ENCODE measurements at places on chromosomes 4 and X.

DNA sequence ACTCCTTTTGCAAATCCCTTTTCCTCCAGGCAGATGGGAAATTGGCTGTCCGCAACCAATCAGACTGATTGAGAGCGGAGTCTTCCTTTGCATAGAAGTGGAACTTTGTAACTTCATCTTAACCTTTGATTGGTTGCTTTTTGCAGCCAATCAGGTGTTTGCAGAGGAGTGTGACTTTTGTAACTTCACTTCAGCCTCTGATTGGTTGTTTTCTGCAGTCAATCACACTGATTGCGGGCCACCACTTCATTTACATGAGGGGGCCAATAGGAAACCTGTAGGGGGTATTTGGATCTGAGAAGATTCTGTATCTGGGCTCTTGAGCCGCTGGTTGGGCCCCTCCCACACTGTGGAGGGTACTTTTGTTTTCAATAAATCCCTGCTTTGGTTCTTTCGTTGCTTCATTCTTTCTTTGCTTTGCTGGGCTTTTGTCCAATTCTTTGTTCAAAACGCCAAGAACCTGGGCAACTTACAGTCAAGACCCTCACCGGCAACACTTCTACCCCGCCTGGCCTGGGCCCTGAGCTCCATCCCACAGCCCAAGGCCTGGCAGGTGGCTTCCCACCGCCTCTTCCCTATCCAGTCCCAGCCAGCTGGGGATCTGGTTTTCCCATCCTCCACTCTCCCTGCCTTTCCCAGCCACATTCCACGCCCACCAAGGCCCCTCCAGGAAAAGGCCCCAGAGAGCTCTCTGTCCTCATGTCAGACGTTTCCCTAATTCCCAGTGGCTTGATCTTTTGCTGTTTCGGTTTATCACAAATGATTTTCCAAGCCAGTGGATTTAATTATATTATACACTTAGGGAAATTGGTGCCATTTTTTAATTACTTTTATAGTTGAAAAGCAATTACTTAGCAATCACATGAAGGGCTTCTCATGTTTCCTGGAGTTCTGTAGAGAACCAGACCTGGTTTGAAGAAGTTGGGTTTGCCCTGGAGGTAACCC lies 110.2 kb upstream of the STX18 start:
- no peak for DNase-seq

- DNase-seq, result no peak
Observed at GRCh38 chr4:189600718-189601435, 339.8 kb upstream of the FRG1 start.

GRCh38 chr4:185955826-185956543 lies 113.0 kb upstream of the TLR3 start:
- no peak for DNase-seq

DNA sequence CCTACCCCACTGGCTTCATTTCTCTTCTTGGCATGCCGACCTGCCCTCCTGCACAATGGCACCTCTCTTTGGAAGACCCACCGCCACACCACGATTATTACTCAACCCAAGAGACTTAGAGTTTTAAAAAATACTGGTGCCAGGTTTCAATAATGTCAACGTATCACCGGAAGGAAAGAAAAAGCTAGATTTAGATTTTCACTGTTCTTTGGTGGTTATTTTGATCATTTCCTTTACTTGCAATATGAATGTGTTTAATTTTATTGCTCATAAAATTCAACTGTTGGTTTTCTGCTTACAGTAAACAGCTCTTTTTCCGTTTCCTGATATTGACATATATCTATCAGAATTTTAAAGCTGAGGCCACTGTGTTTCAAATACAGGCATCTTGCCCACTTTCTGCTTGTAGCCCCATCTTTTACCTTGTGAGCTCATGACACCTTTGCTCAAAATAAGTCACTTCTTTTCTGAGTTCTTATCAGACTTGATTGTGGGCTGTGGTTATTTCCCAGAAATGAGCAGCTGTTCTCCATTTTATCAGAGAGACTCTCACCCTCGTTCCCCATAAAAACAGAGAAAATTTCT lies 439.1 kb downstream of the INPP4B start:
- no peak for DNase-seq

- no peak for DNase-seq
Observed at GRCh38 chrX:68714856-68715255, 67.4 kb downstream of the STARD8 start.

DNA sequence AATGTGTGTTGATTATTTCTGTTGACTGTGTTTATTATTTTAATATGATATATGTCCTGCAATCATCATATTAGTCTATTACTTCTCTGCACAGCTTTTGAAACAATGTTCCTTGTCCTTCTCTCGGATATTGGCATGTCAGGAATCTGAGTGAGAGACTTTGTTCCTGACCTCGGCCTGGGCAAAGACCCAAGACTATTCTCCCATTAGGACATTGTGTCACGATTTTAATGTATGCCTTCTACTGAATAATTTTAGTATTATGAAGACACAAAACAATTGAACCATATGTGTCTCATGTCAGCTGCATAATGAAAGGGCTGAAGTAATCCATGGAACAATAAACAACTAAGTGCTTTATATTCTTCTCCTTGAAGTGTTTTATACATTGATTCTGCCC lies 580.8 kb upstream of the TENM3 start:
- DNase-seq, result no peak

- no peak for DNase-seq
Observed at GRCh38 chrX:153877571-153878261, 8.3 kb downstream of the L1CAM start.

GRCh38 chr4:110032603-110033002 lies 119.9 kb downstream of the EGF start:
- DNase-seq, result no peak

DNA sequence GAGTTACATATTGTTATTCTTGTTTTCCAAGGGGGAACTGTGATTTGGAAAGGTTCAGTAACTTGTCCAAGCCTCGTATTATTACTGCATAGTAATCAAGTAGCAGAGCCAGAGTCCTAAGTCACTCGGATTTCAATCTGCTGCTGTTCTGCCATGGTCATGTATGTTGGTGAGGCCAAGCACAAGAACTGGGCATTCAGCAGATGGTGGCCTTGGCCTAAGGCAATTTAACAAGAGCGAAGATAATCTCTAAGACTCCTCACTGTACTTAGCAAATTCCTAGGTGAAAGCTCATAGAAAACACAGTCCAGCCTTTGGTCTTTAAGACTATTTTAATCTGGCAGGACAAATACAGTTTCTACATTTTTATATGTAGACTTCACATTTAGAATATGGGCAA lies 64.8 kb downstream of the NDST3 start:
- no peak for DNase-seq

DNA sequence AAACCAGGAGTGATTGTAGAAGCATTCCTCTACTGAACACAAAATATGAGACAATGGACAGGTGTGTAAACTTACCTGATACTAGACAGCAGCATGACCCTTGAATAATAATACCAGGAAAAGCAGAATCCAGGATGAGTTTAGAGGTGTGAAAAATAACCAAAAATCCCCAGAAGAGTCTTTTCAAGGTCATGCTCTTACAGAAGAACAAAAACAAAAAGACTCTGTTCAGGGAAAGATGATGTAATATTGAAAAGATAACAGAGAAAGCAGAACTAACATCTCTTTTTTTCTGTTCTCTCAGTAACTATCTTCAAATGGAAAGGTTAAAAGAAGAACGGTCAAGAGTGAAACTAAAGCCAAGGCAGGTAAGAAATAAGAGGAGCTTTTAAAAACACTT lies 14.0 kb upstream of the ARHGAP10 start:
- DNase-seq, result no peak

DNA sequence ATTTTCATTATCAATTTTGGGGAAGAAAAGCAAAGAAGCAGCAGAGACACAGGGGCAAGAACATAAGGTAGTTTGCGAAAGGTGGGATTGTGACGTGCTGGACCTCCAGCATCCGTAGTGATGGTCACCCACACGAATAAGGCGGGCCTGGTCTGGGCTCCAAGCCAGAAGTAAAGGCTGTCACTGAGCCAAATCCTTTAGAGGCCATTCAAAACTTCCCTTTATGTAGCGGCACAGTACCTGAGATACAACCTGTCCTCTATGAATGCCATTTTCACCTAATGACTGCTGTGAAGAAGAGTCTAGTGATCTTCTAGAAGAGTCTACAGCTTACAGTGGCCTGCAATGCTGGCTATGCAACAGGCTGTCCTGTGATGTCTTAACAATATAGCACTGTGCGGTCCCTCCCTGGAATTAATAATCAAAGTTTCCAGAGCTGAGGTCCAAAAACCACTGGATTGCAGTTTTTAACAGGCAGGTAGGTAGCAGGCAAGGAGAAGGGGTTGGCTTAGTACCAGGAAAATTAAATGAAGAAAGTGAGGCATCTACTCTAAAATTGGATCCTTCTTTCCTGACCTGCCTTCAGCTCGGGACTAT lies 56.2 kb downstream of the TRIML1 start:
- no peak for DNase-seq

DNA sequence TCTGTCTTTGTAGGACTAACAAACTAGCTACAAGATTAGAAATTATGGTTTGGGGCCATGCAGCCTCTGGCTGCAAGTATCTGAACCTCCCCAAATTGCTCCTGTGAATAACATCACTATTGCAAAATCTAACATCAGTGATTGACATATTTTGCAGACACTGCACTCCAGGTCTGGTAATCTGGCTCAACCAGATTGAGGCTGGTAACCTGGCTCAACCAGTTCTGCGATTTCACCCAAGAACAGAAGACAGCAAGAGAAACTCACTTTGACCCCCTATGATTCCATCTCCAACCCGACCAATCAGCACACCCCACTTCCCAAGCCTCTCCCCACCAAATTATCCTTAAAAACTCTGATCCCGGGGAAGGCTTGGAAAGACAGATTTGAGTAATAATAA lies 20.9 kb downstream of the SPIN3 start:
- DNase-seq, result no peak

DNA sequence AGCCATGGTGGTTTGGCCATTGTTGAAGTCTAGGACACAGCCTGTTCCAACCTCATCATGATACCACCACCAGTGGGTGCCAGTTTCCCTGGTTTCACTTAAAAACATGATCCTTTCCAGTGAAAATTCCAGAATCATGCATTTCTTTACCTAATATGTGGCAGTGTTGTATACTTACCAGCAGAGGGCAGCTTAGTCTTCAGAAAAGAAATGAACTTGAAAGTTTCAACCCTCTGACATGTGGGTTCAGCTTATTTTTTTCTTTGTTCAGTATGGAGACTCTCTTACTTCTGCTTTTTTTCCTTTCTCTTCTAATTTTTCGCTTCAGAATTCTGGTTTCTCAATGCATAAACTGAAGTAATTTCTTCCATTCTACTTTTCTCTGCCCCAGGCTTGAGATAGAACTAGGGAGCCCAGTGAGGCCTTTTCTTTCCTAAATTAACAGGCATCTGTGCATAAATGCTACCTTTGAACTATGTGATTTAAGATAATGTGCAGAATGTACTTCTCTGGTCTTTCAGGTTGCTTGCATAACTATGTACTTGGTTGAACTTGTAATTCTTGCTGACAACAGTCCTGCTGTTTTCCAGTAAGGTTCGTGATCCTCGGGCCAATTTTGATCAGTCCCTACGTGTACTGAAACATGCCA lies 10.7 kb downstream of the LIAS start:
- DNase-seq, result peak; percentile 73

GRCh38 chrX:54442790-54443189 lies 2.6 kb downstream of the TSR2 start:
- no peak for DNase-seq

DNA sequence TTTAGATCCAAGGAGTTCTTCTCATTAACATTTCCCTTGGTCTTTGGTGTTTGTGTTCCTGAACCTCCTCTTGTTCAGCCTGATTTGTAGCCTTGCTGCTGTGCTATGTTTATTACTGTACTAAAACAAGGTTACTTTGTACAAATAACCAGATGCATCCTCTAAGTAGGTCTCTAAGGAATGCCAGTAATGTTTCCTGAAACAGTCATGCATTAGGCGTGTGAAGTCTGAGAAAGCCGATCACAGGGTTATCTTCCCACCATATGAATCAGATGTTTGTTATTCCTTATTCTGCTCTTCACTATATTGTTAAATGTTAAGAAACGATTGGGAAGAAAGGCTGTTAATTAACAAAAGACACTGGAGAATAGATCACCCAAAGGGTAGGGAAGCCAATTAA lies 66.9 kb downstream of the GALNTL6 start:
- DNase-seq, result no peak

GRCh38 chr4:150079081-150079581 lies 886 bp downstream of the DCLK2 start:
- DNase-seq, result no peak

DNA sequence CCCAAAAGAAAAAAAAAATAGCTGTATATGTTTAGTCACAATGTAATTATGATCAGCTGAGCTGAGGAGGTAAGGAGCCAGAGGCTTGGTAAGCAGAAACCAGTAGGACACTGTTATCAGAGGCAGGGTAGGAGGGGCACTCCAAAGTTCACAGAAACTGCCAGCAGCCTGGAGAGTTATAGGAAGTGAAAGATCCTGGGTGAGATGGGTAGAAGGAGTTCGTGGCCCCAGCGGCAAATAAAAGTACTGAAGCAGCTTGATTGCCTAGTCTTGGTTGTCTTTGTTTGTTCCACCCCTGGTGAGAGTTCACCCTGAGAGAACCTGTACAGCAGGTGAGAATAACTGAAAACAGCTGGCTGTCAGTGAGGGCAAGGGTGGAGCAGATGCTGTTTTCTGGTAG lies 340.8 kb downstream of the ADGRL3 start:
- no peak for DNase-seq

DNA sequence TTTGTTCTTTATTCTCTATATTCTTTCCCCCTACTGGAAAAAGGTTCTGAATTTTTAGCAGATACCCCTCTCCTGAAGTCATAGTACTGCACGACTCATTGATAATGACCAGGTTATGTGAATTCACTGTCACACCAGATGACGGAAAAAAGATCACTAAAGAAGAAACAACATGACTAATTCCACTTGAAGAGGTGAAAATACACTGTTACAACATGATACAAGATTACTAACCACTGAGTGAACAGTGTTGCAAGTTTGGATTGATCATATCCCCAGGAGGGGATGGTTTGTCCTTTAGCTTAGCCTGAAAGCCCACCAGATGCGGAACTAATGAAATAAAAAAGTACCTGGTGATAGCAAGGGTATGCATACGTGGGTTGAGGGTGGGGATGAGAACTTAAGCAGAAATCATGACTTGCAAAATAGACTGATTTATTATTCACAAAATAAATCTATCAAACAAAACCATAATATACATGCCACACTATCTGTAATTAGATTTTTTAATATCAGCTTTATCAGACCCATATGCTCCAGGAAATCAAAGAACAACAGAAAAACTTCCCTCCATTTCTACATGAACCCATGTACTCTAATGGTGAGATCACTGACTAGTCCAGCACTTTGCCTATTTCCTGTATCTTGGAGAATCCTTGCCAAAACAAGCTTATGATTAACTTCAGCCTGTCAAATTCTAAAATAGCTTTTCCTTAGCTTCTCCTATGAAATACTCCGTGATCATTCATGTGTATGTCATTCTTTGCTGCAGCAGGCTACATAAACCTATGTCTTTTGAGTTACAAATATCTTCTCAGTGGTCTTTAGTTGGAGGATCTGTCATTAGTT lies 257.4 kb upstream of the AGA start:
- DNase-seq, result no peak

DNA sequence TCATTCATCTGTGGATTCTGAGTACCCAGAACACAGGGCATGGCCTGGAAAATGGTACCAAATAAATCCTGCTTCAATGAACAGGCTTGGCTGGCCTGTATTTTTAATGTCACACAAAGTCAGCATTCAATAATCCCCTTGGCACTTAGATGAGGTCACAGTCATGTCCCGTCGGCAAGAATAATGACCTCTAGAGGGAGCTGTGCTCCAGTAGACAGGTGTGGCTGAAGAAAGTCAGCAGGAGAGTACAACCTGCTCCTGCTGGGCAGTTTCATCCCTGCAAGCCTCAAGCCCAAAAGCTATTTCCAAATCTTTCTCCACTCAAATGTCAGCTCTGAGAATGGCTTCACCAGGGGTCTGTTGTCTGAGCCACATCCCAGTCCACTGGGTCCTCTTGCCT lies 404.0 kb upstream of the F9 start:
- no peak for DNase-seq

Data from NCI-H1694 (cell line).